ENCODE measurements at places on chromosomes 4 and X. TPM values are rescaled to one million over a fixed set of nuclear protein-coding genes. Genes with fewer than 3 reads are reported as not detected.

SHROOM2 gene
- 3.8 TPM for total RNA-seq

C4orf36 gene
- total RNA-seq: 8.6 TPM

SSX1 gene
- total RNA-seq: not detected

SLC16A2 gene
- 11.8 TPM for total RNA-seq

ZRSR2 gene
- total RNA-seq: 0.78 TPM

GPR78 gene
- total RNA-seq: 0.26 TPM

IL3RA gene
- 0.13 TPM for total RNA-seq

KCTD8 gene
- 0.78 TPM for total RNA-seq

MTCP1 gene
- total RNA-seq: 0.96 TPM

Measured in epithelial cell of alveolus of lung (primary cell).